ENCODE measurements at places on chromosomes 11 and 22.

GRCh38 chr22:27804470-27805297 lies 3.1 kb upstream of the MN1 start:
- no peak for DNase-seq

- DNase-seq, result no peak
Measured at GRCh38 chr22:46352691-46353386, 17.3 kb downstream of the TRMU start.

- no peak for DNase-seq
Measured at GRCh38 chr22:17954860-17955587, 69.3 kb downstream of the MICAL3 start.

- no peak for DNase-seq
Measured at GRCh38 chr11:41307296-41308080, 152.0 kb downstream of the LRRC4C start.

GRCh38 chr11:66907751-66908630 lies 50.2 kb downstream of the PC start:
- no peak for DNase-seq

GRCh38 chr11:88246696-88247095 lies 71.5 kb upstream of the RAB38 start:
- DNase-seq, result no peak

GRCh38 chr22:49303061-49303735 lies 524.5 kb downstream of the BRD1 start:
- DNase-seq, result no peak

DNA sequence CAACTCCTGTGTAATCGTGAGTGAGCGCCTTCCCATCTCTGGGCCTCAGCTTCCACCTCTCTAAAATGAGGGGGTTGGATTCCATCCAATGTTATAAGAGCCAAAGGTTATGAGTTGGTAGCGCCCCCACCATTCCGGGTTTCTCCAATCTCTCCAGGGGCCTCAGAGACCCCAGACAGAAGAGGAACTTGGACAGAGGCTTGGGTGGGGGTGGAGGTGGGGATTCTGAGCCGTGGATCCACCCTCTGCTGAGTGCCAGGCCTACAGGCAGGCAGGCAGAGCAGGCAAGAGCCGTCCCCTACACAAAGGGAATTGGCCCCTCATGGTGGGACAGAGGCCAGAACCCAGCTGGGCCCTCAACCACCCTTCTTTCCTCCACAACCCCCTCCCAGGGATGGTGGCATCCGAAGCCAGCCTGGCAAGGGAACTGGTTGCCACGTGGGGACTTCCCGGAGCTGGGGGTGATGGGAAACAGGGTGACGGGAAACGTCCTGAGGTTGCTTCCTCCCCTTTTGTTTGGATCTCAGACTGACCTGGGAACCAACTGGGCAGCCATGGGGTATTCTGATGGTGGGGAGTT lies 31.8 kb downstream of the TXN2 start:
- DNase-seq, result no peak

- no peak for DNase-seq
Measured at GRCh38 chr22:42596336-42596735, 18.3 kb downstream of the POLDIP3 start.

DNA sequence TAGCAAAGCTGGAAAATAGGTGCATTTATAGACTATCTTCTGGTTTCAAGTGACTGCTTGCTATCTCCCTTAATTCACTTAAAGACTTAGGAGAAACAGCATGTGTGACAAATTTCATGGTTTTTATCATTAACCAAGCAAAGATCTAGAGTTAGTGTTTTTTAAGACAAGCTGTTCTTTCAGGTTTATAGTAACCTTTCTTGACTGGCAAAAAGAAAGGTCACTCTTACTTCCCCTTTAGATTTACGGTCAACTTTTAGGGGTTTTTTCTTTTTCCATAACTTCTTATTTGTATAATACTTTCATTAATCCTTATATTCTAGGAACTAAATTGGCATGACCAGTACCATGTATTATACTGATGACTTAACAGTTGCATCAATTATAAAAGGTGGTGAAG lies 46.6 kb downstream of the KDM2A start:
- DNase-seq, result no peak

GRCh38 chr11:103594283-103594682 lies 442.2 kb upstream of the DDI1 start:
- DNase-seq, result no peak
